Esophagus mucosa (tissue), 1 donor: ENCODE measurements at places on chromosomes 7 and 10.
A peak's percentile ranks its signal among the peaks of the same experiment; 100 is the strongest.

GRCh38 chr7:143382126-143382790 is 1.1 kb downstream of the ZYX start:
- ATAC-seq, result no peak

DNA sequence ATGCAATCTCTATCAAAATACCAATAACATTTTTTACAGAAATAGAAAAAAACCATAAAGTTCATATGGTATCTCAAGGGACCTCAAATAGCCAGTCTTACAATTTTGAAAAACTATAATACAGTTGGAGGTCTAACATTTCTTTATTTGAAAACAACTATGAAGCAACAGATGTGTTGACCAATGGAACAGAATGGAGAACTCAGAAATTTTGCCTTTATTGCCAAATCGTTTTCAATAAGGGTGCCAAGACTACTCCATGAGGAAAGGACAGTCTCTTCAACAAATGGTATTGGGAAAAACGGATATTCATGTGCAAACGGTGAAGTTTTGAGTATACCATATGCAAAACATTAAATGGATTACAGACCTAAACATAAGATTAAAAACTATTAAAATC is 470.8 kb upstream of the DPP6 start:
- ATAC-seq, result no peak

DNA sequence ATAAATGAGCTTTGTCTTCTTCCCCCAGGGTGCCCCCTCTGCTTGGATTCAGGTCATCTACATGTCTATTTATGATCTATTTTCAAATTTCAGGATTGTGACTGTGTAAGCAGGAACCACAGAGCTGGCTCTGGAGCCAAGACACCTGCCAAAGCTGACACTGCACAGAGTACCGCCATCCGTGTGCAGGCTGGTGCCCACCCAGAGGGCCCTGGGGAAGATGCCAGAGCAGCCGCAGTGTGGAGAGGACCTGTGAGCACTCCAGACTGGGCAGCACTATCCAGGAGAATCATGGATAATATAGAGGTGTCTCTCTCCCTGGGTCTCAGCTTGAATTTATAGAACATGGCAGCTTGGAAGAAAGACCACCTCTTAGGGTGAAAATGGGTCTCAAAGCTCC is 577.5 kb downstream of the GRID1 start:
- no peak for ATAC-seq

GRCh38 chr10:105094048-105094447 is 453.0 kb downstream of the SORCS3 start:
- no peak for ATAC-seq

GRCh38 chr7:42197451-42197850 is 39.6 kb downstream of the GLI3 start:
- no peak for ATAC-seq

GRCh38 chr10:131876508-131876907 is 24.3 kb upstream of the PPP2R2D start:
- ATAC-seq, result no peak

- ATAC-seq, result peak; percentile 80
These were observed 7.8 kb downstream of the HTRA1 start for GRCh38 chr10:122468926-122469781.

GRCh38 chr7:4713183-4713784 is 31.2 kb downstream of the FOXK1 start:
- no peak for ATAC-seq

DNA sequence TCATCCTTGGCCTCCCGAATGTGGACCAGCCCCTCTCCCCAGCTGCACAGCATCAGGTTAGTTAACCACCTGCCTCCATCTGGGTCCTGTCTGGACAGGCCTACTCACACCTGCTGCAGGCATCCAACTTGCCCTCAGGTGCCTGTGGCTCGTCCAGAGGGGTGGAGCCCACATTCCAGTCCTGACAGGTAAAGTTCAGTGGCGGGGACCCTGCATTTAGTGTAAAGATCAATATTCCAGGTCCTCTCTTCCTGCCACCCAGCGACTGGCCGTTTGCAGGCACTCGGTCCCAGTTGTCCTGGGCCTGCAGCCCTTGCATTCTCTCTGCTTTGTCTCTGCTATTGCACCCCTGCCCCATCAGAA is 15.0 kb downstream of the HTRA1 start:
- ATAC-seq, result peak; percentile 86

- peak; percentile 42 for ATAC-seq
These were observed 56.9 kb downstream of the SORBS1 start for GRCh38 chr10:95504246-95504691.

- ATAC-seq, result no peak
These were observed 737.1 kb upstream of the ZWINT start for GRCh38 chr10:57098146-57098545.

- peak; percentile 12 for ATAC-seq
These were observed 526 bp downstream of the SFRP5 start for GRCh38 chr10:97771055-97771891.

GRCh38 chr7:112573302-112574039 is 92.7 kb downstream of the LSMEM1 start:
- peak; percentile 28 for ATAC-seq

DNA sequence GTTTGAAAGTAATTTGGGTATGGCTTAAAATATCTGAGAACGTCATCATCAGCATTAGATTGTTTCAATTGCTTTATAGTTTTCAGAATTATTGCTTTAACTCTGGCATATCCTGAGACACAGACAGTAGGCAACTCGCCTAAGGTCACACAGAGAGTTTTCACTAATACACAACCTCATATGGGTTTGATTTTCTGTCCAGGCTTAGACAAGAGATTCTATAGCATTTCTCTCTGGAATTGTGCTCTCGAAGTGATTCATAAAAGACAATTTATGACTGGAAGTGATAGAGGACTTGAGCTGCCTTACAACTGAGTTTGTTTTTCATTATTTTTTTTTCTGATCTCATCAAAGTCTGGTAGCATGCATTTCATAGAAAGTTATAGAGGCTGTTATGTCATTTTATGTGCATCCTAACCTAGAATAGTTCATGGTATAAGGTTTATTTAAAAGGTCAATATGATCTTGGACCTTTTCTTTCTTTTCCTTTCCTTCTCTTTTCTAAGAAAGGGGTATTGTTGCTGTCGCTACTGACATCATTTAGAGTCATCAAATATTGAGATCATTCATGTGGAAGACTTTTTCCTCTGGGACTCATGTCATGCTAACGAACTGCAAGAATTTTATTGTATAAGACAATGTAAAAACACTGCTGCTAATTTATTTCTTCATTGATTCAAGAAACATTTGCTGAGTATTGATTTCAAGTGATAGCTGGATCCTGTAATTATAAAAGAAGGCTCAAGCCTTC is 278.2 kb downstream of the PLXDC2 start:
- no peak for ATAC-seq

DNA sequence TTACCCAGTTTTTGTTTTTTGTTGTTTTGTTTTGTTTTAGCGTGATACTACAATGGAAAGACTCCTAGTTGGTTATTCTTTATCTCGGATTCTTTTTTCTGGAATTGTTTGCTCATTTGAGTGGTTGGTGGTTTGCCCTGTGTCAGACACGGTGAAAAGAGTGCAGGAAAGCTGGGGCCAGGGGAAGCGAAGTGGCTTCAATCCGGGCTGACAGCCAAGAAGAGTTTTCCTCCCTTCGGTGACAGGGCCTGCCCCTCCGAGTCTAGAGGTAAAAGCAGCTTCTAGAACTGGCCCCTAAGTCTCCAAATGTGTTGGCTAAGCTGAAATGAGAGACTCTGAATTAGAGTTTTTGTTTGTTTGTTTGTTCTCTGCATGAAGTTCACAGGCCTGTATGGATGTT is 5.7 kb upstream of the AP5Z1 start:
- ATAC-seq, result no peak

DNA sequence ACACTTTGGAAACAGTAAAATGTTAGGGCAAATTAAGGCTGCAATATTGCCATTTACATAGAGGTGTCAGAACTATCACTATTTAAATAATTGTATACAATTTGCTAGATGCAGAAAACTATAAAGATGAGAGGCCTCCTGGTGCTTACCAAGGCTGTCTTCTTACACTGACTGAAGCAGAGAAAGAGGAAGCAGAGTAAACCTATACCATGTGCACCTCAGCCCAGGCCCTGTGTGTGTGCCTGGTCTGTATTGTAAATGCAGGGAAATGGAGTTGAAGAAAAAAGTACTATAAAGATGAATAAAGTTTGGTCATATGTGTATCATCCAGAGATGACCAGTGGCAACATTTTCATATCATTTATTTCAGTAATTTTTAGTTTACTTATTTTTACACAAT is 29.2 kb downstream of the ELMO1 start:
- ATAC-seq, result no peak
